ENCODE measurements at places on chromosomes 11 and 22.

GRCh38 chr11:130533113-130533798, 84.8 kb downstream of the ADAMTS15 start:
- DNase-seq, result no peak

DNA sequence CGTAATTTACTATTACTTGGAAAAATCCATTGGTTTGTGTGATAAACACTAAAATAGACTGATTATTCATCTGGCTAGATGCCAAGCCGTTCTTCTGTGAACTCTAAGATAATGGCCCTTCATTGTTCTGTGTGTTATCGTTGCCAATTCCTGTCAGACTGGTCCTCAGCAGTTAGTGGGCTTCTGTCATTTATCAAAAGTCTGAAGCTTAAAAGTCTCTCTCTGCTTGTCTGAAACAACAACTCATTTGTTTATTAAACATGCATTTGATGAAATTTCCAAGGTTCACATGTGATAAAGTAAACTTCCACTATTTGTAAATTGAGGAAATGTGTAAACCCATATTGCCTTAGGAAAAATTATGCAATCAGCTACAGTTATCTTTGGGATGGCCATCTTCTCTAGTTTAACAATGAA, 21.1 kb upstream of the RDX start:
- no peak for DNase-seq

GRCh38 chr11:72643547-72643946, 30.7 kb downstream of the PDE2A start:
- DNase-seq, result no peak

- no peak for DNase-seq
These were observed 78.5 kb downstream of the PLEKHA7 start for GRCh38 chr11:16935518-16936302.

DNA sequence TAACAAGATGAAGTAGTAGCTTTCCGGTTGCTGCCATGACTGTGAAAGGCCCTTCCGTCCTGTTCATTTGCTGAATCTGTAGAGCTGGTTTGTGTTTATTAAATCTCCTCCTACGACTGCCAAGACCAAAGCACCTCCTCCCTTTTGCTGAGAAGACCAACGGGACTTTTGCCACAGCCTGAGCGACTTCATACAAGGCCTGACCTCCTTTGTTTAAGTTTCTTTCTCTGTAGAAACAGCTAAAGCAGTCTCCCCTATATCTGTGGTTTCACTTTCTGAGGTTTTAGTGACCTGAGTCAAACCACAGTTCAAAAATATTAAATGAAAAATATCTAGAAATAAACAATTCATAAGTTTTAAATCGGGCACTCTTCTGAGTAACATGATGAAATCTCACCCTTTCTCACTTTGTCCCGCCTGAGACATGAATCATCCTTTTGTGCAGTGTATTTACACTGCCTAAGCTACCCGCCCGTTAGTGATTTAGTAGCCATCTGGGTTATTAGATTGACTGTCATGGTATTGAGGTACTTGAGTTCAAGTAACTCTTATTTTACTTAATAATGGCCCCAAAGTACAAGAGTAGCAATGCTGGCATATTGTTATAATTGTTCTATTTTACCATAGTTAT, 119.1 kb upstream of the LRRC4C start:
- no peak for DNase-seq

DNA sequence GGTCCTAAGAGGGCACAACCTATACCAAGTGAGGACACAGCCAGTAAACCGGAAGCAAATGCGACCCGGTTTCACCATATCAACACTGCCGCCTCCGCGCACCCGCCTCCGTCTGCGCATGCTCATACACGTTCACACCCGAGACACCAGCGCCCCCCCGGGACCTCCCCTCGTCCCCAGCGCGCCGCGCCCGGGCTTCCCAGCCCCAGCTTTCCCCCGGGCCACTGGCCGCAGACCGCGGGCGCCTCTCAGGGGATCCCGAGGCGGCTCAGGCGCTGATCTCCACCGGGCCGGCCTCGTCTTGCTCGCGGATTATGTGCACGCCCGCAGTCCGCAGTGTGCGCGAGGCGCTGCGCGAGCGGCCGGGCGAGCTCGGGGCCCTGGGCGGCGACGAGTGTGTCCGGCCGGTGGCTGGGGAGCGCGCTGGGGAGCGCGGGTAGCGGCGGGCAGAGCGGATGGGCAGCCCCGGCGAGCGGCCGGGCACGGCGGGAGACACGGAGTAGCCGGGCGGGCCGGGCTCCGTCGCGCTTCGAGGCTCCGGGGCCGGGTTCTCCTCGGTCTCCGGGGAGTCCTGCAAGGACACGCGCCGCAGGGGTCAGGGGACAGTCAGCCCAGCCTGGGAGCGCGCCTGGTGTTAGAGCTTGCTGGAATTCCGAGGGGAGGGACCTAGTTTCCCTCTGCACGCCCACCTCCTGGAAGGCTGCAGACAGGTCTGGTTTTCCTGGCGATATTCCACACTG, 2.0 kb downstream of the HEPN1 start:
- DNase-seq, result peak; percentile 67

- DNase-seq, result no peak
These were observed 25.6 kb downstream of the RNF141 start for GRCh38 chr11:10515418-10515817.

- DNase-seq, result no peak
These were observed 8.9 kb downstream of the TTC28 start for GRCh38 chr22:28670756-28671155.

DNA sequence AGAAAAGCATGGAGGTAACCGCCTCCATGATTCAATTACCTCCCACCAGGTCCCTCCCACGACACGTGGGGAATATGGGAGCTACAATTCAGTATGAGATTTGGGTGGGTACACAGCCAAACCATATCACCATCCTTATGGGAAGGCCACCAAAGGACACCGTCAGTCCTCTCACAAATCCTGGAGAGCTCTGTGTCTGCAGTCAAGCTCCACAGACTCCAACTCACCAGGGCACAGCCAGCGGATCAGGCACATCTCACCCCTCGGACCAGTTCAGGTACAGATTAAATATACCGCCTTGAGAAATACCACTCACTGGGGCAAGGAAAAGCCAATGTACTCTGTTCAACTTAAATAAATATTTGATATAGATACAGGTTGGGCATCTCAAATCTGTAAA, 100.3 kb downstream of the MICAL3 start:
- no peak for DNase-seq
